ENCODE measurements at places on chromosomes 3 and 15.
A peak's percentile ranks its signal among the peaks of the same experiment; 100 is the strongest.

GRCh38 chr15:74050556-74051234 lies 31.7 kb downstream of the GOLGA6A start:
- DNase-seq: no peak

GRCh38 chr3:168794427-168794826 lies 698.7 kb upstream of the GOLIM4 start:
- DNase-seq: no peak

DNA sequence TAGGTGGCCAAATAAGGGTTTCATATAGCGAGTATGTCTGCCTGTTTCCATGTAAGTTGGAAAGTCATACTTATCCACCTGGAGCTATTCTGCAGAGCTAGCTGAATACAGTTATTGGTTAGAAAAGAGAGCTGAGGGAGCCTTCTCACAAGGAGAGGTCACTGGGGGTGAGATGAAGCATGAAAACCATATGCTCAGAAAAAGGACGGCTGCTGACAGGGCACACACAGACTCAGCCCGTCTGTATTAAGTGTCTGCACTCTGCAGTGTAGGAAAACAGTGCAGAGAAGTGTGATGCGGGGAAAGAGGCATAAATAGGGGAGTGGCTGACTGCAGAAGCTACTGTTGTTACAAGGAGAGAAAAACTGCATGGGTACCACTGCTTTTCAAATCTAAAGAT lies 58.2 kb downstream of the C3orf70 start:
- DNase-seq: peak; percentile 2

DNA sequence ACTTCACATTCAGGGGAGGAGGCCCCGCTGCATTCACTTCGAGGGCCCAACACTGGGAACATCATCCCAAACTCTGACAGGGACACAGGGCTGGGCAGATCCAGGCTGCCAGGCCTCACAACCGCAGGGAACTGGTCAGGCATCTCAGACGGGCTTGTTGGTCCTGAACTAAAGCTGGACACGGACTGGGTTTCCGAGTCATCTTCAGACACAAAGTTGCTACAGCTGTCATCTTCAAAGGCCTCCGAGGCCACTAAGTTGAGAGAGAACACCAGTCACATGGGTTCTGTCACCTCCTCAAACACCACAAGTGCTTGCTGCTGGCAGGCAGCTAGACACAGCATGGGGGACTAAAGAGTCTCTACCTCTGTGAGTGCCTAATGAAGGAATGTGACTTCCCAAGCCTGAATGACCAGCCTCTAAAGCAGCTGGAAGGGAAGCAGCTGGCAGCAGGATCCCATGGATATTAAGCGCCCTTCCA lies 50.9 kb downstream of the CAPN7 start:
- DNase-seq: peak; percentile 29

- DNase-seq: peak; percentile 22
These were observed 275.5 kb downstream of the MECOM start for GRCh38 chr3:169387751-169388696.

DNA sequence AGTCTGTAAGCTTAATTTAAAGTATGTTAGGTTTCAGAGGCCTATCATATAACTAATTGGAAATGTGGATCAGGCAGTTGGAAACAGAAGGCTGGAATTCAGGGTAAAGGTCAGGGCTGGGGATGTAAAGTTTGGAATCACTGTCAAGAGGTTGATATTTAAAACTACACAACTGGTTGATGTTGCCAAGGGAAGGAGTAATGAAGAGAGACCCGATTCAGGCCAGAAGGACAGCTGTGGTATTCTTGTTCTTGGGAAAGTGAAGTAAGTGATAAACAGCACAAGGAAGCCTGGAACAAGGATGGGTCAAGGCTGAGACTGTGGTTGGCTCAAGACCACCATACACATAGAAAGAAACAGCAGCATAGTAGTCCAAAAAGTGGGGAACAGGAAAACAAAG lies 654.2 kb downstream of the NTRK3 start:
- DNase-seq: no peak

GRCh38 chr15:82647045-82647834 lies at the start of gene CPEB1:
TSS of gene CPEB1 (minus strand) at chr15:82647363. CDS start at chr15:82628459, 18,904 bp downstream.
- peak; percentile 81 for DNase-seq

- DNase-seq: no peak
These were observed 61.1 kb downstream of the SLC12A8 start for GRCh38 chr3:125151442-125151817.

GRCh38 chr15:88399021-88399685 lies 68.0 kb downstream of the MRPL46 start:
- no peak for DNase-seq

GRCh38 chr15:63067976-63068743 lies 25.6 kb downstream of the TPM1 start:
- no peak for DNase-seq

GRCh38 chr3:43892526-43892925 lies 201.8 kb downstream of the ABHD5 start:
- DNase-seq: no peak

DNA sequence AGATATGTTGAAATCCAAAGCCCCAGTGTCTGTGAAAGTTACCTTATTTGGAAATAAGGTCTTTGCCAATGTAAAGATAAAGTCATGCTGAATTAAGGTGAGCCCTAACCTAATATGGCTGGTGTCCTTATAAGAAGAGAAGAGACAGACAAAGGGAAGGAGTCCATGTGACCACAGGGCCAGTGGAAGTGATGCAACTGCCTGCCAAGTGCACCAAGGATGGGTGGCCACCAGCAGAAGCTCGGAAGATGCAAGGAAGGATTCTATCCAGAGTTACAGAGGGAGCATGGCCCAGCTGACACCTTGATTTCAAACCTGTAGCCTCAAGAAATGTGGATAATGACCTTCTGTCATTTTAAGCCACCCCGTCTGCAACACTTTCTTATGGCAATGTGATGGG lies 35.3 kb upstream of the PGPEP1L start:
- no peak for DNase-seq

GRCh38 chr3:104974316-104974715 lies 392.4 kb upstream of the ALCAM start:
- no peak for DNase-seq

- DNase-seq: no peak
These were observed 14.0 kb upstream of the DUT start for GRCh38 chr15:48317221-48317620.

DNA sequence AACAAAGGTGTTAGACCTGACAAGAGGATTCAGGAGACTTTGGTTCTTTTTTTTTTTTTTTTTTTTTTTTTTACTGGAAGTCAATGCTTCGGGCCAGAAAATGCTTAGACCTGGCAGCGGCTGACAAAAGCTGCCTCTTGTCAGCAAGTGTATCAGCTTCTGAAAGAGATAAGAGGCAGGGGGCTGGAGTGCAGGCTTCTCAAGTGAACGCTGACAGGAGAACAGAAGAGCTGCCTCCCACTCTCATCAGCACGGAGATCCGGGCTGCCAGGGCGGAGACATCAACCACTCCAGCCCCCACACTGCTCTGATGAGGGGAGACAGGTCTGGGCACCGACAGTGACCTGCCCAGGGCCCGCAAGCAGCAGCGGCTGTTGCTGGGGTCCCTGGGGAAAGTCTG lies 9.4 kb upstream of the SCN5A start:
- no peak for DNase-seq

DNA sequence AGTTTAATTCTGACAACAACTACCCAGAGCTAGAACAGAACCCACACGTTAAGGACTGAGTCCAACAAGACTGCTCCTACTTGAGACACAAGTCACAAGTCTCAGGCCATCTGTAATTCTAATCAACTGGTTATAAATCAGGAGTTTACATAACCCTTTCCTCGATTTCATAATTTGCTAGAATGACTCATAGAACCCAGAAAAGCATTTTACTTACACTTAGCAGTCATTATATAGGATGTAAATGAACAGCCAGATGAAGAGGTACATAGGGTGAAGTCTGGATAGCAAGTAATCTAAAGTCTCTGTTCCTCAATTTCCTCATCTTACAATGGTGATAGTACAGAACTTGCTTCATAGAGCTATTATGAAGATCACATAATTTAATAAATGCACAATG lies 1018.2 kb downstream of the DIPK2A start:
- peak; percentile 1 for DNase-seq

GRCh38 chr3:94301366-94301765 lies 238.5 kb downstream of the NSUN3 start:
- DNase-seq: peak; percentile 26

DNA sequence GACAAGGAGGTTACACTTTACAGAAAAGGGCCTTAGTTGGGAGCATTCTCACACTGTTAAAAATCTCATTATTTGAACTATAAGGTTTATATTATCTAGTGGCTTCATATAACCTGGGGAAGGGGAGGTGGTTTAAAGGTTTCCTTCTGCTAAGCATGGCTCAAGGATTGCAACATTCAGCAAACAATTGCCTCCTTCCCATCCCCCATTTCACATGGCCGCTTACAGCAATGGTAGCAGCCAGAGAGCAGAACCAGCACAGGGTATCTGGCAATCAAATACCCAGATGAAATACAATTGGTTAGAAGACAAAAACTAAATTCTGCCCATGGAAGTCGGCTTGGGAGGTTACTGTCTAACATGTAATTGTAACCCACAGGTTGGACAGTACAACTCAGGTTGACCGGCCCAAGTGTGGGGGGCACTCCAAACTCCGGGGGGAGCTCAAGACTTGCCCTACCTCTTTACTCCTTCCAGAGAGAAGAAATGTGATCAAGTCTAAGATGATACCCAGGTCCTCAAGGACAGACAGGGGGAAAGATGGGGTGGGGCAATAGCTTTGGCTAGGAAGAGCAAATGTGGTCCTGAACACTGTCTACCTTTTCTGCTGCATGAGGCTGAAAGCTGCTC lies 15.5 kb downstream of the ETV5 start:
- no peak for DNase-seq

DNA sequence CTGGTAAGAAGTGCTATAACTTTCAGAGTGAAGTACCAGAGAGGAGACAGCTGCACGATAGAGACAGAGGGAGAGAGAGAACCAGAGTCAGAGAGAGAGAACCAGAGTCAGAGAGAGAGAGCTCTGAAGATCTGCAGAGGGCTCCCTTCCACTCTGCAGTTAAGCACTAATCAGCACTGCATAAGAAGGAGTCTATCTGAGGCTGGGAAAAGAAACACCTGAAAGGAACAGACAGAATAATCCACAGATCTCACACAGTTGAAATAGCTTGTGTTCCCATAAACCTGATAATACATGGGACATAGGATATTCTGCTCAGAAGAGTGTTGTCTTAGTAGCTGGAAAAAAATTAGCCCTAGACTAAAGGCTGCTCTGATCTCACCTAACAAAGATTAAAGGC lies 87.6 kb downstream of the CFAP44 start:
- DNase-seq: no peak

DNA sequence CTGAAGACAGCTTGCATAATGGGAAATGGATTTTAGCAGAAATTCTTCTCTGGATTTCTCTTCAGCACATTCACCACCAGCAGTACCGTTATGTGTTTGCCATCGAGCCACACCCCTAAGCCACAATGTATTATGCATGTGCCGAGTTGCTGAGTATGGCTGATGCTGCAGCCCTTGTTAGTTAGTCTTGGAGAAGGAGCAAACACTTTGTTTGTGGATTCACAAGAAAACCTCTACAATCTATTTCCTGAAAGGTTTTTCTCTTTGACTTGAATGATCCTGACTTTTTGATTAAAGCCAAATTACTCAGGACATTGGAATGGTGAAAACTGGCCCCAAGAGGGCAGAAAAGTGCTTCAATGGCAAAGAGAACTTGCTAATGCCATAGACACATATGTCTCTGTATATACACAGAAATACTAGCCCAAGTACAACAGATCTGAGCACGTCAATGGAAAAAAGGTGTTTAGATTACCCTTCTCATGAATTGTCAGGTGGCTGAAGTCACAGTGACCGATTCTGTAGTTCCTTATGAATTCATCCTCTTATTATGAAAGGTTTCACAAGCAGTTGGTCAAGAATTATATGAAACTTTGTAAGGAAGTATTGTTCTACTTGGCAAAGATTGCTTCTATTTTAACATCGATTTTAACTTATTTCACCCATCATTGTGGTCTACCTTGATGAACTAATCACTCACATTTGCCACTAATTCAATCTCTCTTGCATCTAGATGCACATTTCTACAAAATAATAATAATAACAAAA lies 103.0 kb downstream of the P3H2 start:
- peak; percentile 69 for DNase-seq

DNA sequence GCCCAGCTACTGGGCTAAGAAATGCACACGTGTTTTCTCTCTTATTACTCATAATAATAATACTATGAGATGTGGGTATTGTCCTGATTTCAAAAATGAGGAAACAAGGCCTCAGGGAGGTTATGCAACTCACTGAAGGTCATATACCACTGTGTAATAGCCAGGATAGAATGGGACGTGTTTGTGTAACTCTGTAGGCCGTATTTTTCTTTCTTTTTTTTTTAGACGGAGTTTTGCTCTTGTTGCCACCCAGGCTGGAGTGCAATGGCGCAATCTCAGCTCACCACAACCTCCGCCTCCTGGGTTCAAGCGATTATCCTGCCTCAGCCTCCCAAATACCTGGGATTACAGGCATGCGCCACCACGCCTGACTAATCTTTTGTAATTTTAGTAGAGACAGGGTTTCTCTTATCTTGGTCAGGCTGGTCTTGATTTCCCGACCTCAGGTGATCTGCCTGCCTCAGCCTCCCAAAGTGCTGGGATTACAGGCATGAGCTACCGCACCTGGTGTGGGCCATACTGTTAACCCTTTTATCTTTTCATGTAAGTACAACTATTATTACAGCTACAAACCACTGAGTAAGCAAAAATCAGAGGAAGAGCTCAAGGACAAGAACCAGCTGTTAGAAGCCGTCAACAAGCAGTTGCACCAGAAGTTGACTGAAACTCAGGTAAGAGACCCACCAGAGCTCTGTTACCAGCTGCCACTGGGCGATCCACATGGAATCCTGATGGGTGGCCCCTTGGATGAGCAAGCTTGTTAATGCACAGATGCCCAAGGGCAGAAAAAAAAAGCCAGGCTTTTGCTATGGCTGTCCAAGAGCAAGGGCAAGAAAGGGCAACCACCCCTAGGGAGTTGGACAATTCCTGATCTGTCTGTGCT lies 6.7 kb downstream of the KNSTRN start:
- no peak for DNase-seq

DNA sequence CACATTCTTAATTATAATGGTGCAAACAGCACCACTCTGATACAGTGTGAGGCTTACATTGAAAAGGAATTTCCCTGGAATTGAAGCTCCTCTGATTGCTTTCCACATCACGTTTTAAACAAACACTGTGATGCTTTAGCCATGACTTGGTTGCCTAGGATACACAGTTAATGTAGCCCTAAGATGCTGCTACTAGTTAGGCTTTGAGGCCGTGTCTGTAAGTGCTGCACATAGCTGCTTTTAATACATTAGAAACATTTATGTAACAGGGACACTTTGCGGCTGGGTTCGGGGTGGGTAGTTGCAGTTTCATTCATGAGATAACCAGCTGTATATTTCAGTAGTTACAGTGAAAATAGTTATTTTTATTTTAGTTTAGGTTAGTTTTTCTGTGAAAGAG lies 334.7 kb downstream of the NLGN1 start:
- peak; percentile 68 for DNase-seq

GRCh38 chr15:66905185-66905584 lies 160.2 kb upstream of the SMAD3 start:
- DNase-seq: no peak
